ENCODE measurements at places on chromosomes 3 and 15. TPM values are rescaled to one million over a fixed set of nuclear protein-coding genes. Genes with fewer than 3 reads are reported as not detected.

Gene SOX14
- total RNA-seq: not detected

DNA sequence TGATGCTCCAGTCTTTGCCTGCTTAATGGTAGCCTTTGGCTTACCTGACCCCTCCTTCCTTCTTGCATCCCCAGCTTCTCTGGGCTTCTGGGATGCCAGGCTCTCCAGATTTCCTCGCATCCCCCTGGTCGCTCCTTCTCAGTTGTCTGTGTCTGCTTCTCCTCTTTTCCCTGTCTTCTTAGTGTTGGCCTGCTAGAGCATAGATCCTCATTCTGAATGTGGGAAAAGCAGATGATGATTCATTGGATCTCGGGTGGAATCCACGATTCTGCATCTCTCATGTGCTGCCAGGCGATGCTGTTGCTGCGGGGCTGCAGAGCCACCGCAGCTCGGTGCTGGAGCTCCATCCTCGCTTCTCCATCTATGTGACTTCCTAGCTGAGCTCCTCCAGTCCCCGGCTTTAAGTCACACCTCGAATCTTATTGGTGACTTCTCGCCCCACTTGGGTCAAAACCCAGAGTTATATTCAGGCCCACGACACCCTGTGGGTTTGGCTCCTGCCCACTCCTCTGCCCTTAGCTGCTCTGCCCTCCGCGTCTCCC is 47.4 kb downstream of the CGNL1 start:
- H3K4me3 ChIP-seq: no peak overlapping the region
- no peaks in the 10 kb centered on the region for H3K4me1 ChIP-seq
- no peaks in the 10 kb centered on the region for H3K36me3 ChIP-seq
- H3K27ac ChIP-seq: no peak overlapping the region
- no peak for DNase-seq

- no peaks in the 10 kb centered on the region for H3K36me3 ChIP-seq
- H3K27me3 ChIP-seq: peaks cover 9% of the 10 kb centered on the region
- no peak overlapping the region for H3K4me3 ChIP-seq
- H3K27ac ChIP-seq: no peak overlapping the region
- DNase-seq: no peak
These were observed 230.9 kb downstream of the XXYLT1 start for GRCh38 chr3:195040094-195040493.

- no peak for DNase-seq
- H3K27me3 ChIP-seq: no peaks in the 10 kb centered on the region
- no peak overlapping the region for H3K4me3 ChIP-seq
These were observed 21.1 kb upstream of the SLC41A3 start for GRCh38 chr3:126104742-126105605.

- no peaks in the 10 kb centered on the region for H3K27me3 ChIP-seq
- H3K36me3 ChIP-seq: peaks cover 20% of the 10 kb centered on the region
- no peak for DNase-seq
- no peak overlapping the region for H3K4me3 ChIP-seq
These were observed 240.7 kb downstream of the SCAPER start for GRCh38 chr15:76664411-76664810.
